ENCODE measurements at places on chromosomes 7 and 10.

DNA sequence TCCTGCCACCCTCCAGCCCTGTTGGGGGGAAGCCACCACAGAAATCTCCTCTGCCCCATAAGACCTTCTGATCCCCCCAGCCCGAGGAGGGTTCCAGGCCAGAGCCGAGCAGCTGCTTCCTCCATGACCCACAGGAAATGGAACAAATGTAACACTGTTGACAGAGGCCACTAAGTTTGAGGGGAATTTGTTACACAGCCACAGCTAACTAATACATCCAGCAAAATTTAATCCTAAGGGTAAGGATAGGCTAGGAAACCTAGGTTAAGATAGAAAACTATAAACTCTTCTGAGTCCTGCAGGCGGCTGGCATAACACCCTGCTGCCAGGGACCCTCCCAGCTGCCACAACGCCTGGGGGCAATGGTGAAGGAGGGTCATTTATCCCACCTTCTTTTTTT lies 66.8 kb upstream of the PDGFA start:
- DNase-seq, result no peak
- no peaks in the 10 kb centered on the region for H3K27me3 ChIP-seq
- no peak overlapping the region for H3K4me3 ChIP-seq
- H3K27ac ChIP-seq, result no peak overlapping the region
- peaks cover 9% of the 10 kb centered on the region for H3K4me1 ChIP-seq

GRCh38 chr10:35933491-35933890 lies 291.4 kb upstream of the FZD8 start:
- no peak for DNase-seq
- no peaks in the 10 kb centered on the region for H3K4me1 ChIP-seq
- no peak overlapping the region for H3K27ac ChIP-seq
- no peaks in the 10 kb centered on the region for H3K36me3 ChIP-seq

GRCh38 chr7:50558294-50559053 lies 6.7 kb downstream of the DDC start:
- H3K4me3 ChIP-seq, result no peak overlapping the region
- H3K27ac ChIP-seq, result no peak overlapping the region
- H3K27me3 ChIP-seq, result no peaks in the 10 kb centered on the region
- no peaks in the 10 kb centered on the region for H3K4me1 ChIP-seq
- H3K36me3 ChIP-seq, result no peaks in the 10 kb centered on the region

DNA sequence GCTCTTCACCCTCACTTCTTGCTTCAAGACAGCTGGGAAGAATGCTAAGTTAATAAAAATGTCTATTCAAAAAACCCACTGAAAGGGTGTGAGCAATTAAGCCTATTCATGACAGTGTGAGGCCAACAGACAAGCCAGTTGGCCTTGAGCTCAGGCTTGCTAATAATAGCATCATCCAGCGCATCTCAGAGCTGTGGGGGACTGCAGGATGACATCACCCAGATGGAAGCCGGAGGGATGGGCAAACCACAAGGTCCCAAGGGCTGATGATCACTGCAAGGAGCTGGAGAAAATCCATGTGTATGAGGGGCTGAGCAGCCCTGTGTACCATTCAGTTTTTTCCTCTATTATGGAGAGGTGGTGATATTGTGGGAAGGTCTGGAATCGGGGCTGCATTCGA lies 770.4 kb downstream of the TNS3 start:
- H3K27ac ChIP-seq, result no peak overlapping the region
- H3K4me3 ChIP-seq, result no peak overlapping the region
- no peaks in the 10 kb centered on the region for H3K27me3 ChIP-seq
- H3K4me1 ChIP-seq, result no peaks in the 10 kb centered on the region
- no peak for DNase-seq

- H3K4me3 ChIP-seq, result no peak overlapping the region
- peaks cover 2% of the 10 kb centered on the region for H3K4me1 ChIP-seq
- no peak for DNase-seq
- no peaks in the 10 kb centered on the region for H3K27me3 ChIP-seq
Measured at GRCh38 chr10:132460691-132461090, 63.7 kb downstream of the PWWP2B start.

DNA sequence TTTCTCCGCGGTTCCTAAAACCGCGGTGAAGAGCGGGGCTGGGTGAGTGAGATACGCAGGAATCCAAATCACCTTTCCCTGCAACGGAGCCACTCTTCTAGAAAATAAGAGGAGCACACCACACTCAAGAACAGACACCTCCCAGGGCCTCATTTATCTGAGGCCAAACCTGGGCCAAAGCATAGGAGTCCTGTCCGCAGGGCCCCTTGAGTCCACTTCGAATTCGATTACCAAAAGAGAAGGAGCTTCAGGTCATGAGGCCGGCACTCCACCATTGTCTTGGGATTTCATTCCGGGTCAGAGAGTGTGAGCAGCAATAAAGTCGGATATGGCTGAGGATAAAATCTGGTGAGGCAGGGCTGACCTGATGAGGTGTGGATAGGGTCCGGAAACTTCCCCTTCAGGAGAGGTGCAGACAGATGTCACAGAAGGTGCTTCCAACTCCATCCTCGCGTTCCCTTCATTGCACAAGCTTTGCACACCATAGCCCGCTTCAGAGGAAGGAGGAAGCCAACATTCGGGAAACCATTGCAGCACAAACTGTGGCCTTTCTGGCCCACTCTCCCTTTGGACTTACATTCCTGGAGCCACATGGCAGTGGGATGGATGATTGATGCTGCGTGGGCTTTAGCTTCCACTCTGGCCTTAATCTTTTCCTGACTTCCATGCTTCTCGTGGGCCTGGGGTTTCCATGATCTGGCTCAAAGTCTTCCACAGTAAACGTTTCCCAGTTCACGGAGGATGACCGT lies 27.2 kb upstream of the ZNF273 start:
- H3K36me3 ChIP-seq, result no peaks in the 10 kb centered on the region
- DNase-seq, result no peak
- no peaks in the 10 kb centered on the region for H3K27me3 ChIP-seq
- H3K27ac ChIP-seq, result no peak overlapping the region

DNA sequence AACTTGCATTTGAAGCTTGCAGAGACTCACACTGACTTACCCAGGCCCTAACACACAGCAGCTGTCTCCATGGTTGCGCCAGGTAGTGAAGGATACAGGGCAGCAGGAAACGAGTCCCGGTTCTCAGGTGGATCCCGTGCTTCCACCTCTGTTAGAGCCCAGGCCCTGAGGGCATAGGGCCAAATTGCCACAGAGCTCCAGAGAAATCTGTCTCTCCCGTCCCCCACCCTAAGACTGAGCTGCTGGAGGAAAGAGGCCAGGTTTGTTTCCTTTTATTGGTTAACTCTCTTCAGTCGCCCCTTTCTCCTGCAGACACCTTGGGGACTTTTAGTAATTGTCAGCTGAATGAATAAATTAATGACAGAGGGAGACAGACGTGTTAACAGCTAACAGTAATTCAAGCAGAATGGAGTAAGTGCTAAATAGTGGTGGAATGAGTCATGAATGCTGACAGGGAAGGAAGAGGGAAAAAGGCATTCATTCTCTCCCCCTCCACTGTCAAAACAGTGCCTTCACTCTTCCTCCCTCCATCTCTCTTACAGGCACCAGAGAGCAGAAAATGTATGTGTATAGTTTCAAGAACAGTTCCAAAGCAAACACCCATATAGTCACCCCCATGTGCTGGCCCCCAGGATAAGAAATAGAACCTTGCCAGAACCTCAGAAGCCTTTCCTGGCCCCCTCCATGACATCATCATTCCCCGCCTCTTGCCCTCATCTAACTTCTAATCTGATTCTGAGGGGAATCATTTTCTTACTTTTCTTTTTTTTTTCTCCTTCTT lies 16.8 kb upstream of the DLG5 start:
- no peaks in the 10 kb centered on the region for H3K4me1 ChIP-seq
- peaks cover 2% of the 10 kb centered on the region for H3K27me3 ChIP-seq
- no peak overlapping the region for H3K4me3 ChIP-seq
- H3K27ac ChIP-seq, result peak overlapping the region; percentile 10
- H3K36me3 ChIP-seq, result no peaks in the 10 kb centered on the region
- DNase-seq, result no peak

DNA sequence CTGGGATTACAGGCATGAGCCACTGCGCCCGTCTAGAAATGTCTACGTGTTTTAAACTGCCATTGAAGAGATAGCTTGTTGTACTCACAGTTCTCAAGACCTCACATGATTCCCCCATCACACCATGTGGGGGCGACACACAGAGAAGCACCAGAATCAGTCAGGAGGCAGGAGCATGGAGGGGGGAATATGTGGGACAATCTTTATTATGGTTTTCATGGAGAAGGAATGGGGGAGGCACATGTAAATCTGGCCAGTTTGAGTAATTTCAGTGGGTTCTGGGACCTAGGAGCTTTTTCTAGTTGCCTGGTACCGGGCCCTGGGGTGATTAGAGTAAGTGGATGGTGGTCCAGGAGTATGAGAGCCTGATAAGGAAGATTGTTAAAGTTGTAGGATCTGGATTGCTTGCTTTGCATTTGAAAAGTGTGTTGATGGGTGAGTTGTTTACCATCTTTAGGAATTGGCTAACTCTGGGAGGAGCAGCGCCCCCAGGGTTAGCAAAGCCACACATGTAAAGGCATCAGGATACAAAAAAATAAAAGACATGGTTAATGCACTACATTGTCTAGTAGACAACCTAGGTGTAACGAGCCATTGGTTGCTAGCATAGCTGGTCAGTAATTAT lies 85.4 kb upstream of the SLC13A1 start:
- H3K4me3 ChIP-seq, result no peak overlapping the region
- DNase-seq, result no peak
- no peak overlapping the region for H3K27ac ChIP-seq
- no peaks in the 10 kb centered on the region for H3K4me1 ChIP-seq
- no peaks in the 10 kb centered on the region for H3K36me3 ChIP-seq
